ENCODE measurements at places on chromosomes 13 and 19.

- DNase-seq = no peak
Observed at GRCh38 chr13:37602733-37603381, 4.3 kb upstream of the POSTN start.

GRCh38 chr13:112244495-112245177 lies 131.5 kb upstream of the SPACA7 start:
- no peak for DNase-seq

- DNase-seq = no peak
Observed at GRCh38 chr19:5150902-5151741, 182.2 kb downstream of the KDM4B start.

DNA sequence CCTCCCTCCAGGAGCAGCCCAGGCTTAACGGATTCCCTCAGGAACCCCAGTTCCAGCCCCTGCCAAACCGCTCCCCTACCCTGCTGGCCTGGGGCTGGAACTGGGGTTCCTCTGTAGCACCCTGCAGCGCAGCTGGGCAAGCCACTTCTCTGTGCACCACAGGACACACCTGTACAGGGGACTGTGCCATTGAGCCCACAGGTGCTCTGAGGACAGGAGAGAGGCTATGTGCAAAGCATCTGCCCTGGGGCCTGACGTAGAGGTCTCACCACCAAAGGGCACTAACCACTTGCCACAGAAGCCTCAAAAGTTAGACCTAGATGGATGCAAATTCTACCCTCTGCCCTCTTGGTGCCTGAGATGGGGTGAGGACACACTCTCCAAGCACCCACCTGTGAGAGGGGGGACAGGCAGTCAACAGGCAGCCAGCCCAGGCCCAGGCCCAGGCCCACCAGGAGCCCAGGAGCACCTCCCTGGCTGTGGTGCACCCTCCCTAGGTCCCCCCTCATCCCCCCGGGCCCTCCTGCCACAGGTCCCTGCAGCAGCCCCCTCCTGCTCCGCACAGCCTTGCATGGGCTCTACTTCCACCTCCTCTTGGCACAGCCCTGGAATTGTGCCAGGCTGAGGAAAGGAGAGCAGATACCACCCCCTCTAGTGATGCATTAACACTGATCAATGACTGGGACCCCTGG lies 27.6 kb upstream of the SLC35E1 start:
- no peak for DNase-seq

- no peak for DNase-seq
Observed at GRCh38 chr19:36160821-36161596, 8.8 kb upstream of the COX7A1 start.

Measured in CD14-positive monocyte (primary cell).